ENCODE measurements at places on chromosomes 12 and 14. TPM values are rescaled to one million over a fixed set of nuclear protein-coding genes. Genes with fewer than 3 reads are reported as not detected.

DNA sequence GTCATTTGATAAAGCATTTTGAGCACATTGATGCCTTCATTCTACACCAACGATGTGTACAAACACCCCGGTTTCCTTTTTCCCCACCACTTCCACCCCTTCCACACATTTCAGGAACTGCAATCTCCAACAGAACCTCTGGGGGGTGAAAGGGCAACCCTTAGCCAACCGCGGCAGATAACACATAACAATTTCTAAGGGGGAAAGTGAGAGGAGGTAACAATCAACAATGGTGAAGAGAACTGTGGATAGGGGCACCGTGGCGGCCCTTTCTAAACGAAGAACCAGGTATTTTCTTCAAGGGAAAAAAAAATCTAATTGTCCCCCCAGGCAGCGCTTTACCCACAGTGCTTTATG, 1.1 kb downstream of the KITLG start:
- peaks cover 41% of the 10 kb centered on the region for H3K27me3 ChIP-seq
- peak; percentile 4 for DNase-seq
- H3K27ac ChIP-seq: no peak overlapping the region
- no peak overlapping the region for H3K4me3 ChIP-seq
- H3K4me1 ChIP-seq: peaks cover 9% of the 10 kb centered on the region

AQP6 gene
- not detected for total RNA-seq

HOXC12 gene
- total RNA-seq: not detected

DNA sequence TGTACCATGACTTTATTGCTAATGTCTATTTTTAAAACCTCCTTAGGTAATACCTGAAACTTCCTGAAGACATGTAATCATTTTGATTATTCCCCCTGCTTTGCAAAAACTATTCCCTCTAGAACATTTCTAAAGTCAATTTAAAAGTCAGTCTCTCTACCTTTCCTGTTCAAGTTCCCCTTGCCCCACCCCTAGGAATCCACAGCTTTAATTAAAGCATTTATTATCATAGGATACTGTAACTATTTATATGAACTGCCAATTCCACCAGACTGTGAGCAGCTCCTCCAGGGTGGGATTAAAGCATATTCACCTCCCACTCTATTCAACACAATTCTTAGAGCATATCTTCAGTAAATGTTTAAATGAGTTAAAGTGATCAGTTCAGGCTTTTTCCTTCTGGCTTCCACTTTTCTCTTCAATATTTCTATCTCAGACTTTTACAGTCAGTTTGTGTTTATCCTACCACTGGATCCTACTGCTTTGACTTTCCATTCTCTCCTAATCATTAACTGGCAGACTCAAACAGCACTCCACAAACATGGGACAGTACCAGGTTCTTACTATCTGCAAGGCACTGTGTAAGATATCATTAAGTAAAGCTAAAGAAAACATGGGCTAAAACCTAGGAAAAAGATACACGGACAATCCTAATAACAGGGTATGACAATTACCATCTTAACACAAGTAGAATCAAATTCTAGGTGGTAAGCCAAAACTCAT, 39.1 kb downstream of the PTPN21 start:
- H3K27ac ChIP-seq: no peak overlapping the region
- DNase-seq: no peak
- no peak overlapping the region for H3K4me3 ChIP-seq
- peaks cover 15% of the 10 kb centered on the region for H3K27me3 ChIP-seq

GRCh38 chr14:90277581-90278198, 21.3 kb downstream of the PSMC1 start:
- no peak overlapping the region for H3K27ac ChIP-seq
- no peaks in the 10 kb centered on the region for H3K27me3 ChIP-seq
- peaks cover 25% of the 10 kb centered on the region for H3K4me1 ChIP-seq
- H3K4me3 ChIP-seq: no peak overlapping the region
- H3K36me3 ChIP-seq: peaks cover 22% of the 10 kb centered on the region

DNA sequence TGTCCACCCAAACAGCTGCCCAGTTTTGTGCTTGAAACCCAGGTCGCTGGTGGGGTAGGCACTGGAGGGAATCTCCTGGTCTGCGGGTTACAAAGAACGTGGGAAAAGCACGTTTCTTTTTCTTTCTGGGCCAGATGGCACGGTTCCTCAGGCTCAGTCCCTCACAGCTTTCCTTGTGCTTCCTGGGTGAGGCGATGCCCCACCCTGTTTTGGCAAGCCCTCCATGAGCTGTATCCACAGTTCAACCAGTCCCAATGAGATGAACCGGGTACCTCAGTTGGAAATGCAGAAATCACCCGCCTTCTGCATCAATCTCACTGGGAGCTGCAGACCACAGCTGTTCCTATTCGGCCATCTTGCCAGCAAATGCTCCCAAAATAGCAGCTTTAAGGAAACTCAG, 51.4 kb upstream of the TMTC2 start:
- no peaks in the 10 kb centered on the region for H3K27me3 ChIP-seq
- no peak for DNase-seq
- no peak overlapping the region for H3K4me3 ChIP-seq
- H3K36me3 ChIP-seq: no peaks in the 10 kb centered on the region
- no peak overlapping the region for H3K27ac ChIP-seq
- no peaks in the 10 kb centered on the region for H3K4me1 ChIP-seq

DNA sequence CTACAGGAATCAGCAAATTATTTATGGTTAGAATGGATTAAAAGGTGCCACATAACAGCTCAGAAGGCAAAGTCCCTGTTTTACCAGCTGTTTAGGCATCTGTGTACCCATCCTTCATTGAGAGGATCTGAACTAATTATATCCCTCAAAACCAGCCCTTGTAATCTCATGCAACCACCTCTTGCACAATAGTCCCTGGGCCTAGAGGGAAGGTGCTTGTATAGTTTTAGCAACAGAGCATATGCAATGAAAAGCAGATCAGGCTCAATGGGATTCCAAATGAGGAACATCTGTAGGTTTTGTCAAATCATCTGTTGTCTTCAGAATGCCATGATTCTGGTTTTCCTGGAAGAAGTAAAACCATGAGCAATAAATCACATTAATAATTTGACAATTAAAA, 26.0 kb upstream of the GLIPR1L2 start:
- H3K27ac ChIP-seq: no peak overlapping the region
- no peaks in the 10 kb centered on the region for H3K36me3 ChIP-seq
- no peaks in the 10 kb centered on the region for H3K27me3 ChIP-seq
- H3K4me3 ChIP-seq: no peak overlapping the region
- DNase-seq: no peak

PIWIL1 gene
- total RNA-seq: not detected

TMEM179 gene
- 0.32 TPM for total RNA-seq

- H3K36me3 ChIP-seq: peaks cover 11% of the 10 kb centered on the region
- DNase-seq: no peak
- H3K27me3 ChIP-seq: no peaks in the 10 kb centered on the region
- H3K27ac ChIP-seq: peak overlapping the region; percentile 89
- peak overlapping the region; percentile 87 for H3K4me3 ChIP-seq
- H3K4me1 ChIP-seq: peaks cover 48% of the 10 kb centered on the region
These were observed 1.2 kb downstream of the CCDC92 start for GRCh38 chr12:123971449-123971769.

MSRB3 gene
- total RNA-seq: not detected

DNA sequence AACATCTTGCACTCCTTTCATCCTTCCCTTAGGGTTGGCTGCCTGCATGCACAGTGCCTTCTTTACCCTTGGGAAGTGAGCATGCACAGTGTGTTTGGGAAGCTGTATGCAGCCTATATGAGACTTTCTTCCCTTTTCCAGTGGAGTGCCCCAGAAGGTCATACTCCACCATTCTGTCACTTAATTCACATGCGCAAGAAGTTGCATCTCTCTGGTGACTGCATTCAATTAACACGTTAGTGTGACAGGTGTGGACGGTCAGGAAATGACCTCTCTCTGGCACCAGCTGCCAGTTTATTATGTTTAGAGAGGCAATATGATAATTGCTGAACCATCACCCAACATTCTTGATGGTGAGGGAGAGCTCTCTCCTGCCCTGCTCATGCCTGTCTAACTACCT, 770.0 kb downstream of the FLRT2 start:
- no peak for DNase-seq
- no peaks in the 10 kb centered on the region for H3K4me1 ChIP-seq
- H3K4me3 ChIP-seq: no peak overlapping the region
- no peaks in the 10 kb centered on the region for H3K27me3 ChIP-seq
- H3K36me3 ChIP-seq: no peaks in the 10 kb centered on the region
- no peak overlapping the region for H3K27ac ChIP-seq

BEGAIN gene
- total RNA-seq: 3.5 TPM

- no peak overlapping the region for H3K27ac ChIP-seq
- H3K4me1 ChIP-seq: peaks cover 2% of the 10 kb centered on the region
- no peaks in the 10 kb centered on the region for H3K27me3 ChIP-seq
- H3K36me3 ChIP-seq: peaks cover 25% of the 10 kb centered on the region
- no peak for DNase-seq
- no peak overlapping the region for H3K4me3 ChIP-seq
These were observed 186.5 kb downstream of the NELL2 start for GRCh38 chr12:44689587-44689986.

GRCh38 chr12:101634724-101635123, 40.0 kb downstream of the MYBPC1 start:
- no peak for DNase-seq
- no peaks in the 10 kb centered on the region for H3K36me3 ChIP-seq
- H3K4me3 ChIP-seq: no peak overlapping the region
- no peak overlapping the region for H3K27ac ChIP-seq
- peaks cover 6% of the 10 kb centered on the region for H3K27me3 ChIP-seq

GRCh38 chr12:34294671-34295365, 272.5 kb downstream of the ALG10 start:
- H3K36me3 ChIP-seq: no peaks in the 10 kb centered on the region
- no peak overlapping the region for H3K27ac ChIP-seq
- H3K4me3 ChIP-seq: no peak overlapping the region

DNA sequence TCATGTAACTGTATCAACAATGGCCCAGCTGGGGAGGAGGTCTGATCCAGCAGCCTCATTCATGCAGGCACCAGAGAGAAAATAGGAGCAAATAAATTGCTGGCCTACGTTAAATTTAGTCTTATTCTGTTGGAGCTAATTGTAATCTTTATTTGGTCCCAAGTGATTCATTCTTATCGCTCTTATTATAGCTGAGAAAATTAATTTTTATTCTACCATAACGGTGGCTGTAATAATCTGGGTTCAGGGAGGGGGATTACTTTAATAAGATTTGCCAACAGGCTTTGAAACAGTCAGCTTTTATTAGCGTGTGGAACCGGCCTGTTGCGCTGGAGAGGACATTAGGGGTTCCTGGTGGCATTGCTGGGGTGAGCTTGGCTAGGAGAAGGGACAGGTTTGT, 254.9 kb downstream of the AACS start:
- peaks cover 2% of the 10 kb centered on the region for H3K27me3 ChIP-seq
- no peaks in the 10 kb centered on the region for H3K36me3 ChIP-seq
- H3K27ac ChIP-seq: no peak overlapping the region

GRCh38 chr14:98751110-98751509, 520.9 kb downstream of the BCL11B start:
- no peaks in the 10 kb centered on the region for H3K27me3 ChIP-seq
- H3K4me3 ChIP-seq: no peak overlapping the region
- H3K36me3 ChIP-seq: peaks cover 3% of the 10 kb centered on the region
- DNase-seq: no peak
- peaks cover 5% of the 10 kb centered on the region for H3K4me1 ChIP-seq

GRCh38 chr12:60059180-60059579, 463.4 kb downstream of the SLC16A7 start:
- H3K36me3 ChIP-seq: no peaks in the 10 kb centered on the region
- H3K4me1 ChIP-seq: no peaks in the 10 kb centered on the region
- no peak overlapping the region for H3K27ac ChIP-seq
- H3K4me3 ChIP-seq: no peak overlapping the region

DNA sequence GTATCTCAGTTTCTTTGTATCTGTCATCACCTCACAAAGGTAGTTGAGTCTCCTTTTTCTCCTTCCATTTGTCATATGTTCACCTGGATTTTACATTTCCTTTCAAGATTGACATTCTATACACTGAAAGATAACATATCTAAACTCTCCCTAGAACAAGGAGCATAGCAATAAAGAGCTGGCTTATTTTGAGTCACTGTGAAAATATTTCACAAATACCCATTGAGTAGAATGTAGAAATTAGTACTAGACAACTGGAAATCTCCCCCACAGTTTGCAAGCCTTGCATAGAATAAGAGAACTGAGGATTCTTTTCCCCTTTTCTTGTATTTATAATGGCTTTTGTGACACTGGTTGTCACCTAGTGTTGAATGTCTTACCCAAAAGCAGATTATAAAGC, 111.2 kb downstream of the KICS2 start:
- no peaks in the 10 kb centered on the region for H3K36me3 ChIP-seq
- no peak for DNase-seq
- H3K27me3 ChIP-seq: peaks cover 9% of the 10 kb centered on the region
- no peaks in the 10 kb centered on the region for H3K4me1 ChIP-seq

- peak; percentile 86 for DNase-seq
- peaks cover 13% of the 10 kb centered on the region for H3K4me1 ChIP-seq
- peaks cover 4% of the 10 kb centered on the region for H3K27me3 ChIP-seq
- H3K36me3 ChIP-seq: peaks cover 10% of the 10 kb centered on the region
These were observed at the start of gene TAMALIN for GRCh38 chr12:52006726-52007157. Gene TAMALIN, plus strand, starts transcription at chr12:52006946. Its CDS starts 74 bp downstream, at chr12:52007020.

DNA sequence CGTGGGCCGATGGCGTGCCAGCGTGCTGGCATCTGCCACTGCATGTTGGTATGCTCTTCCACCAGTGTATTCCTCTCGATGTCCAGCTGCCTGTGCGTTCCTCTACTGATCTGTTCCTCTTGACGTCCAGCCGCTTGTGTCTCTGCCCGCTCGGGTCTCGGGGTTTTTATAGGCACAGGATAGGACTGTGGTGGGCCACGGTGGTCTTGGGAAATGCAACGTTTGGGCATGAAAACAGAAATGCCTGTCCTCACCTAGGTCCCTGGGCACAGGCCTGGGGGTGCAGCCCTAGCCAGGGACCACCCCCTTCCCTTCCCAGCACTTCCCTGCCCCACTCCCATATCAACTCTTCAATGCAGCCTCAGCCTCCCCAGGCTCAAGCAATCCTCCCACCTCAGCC, 10.3 kb upstream of the GALNT6 start:
- no peak overlapping the region for H3K27ac ChIP-seq
- no peak for DNase-seq
- H3K36me3 ChIP-seq: no peaks in the 10 kb centered on the region
- no peak overlapping the region for H3K4me3 ChIP-seq
- H3K27me3 ChIP-seq: no peaks in the 10 kb centered on the region
- no peaks in the 10 kb centered on the region for H3K4me1 ChIP-seq

- H3K4me1 ChIP-seq: no peaks in the 10 kb centered on the region
- no peak for DNase-seq
- no peaks in the 10 kb centered on the region for H3K27me3 ChIP-seq
- H3K36me3 ChIP-seq: no peaks in the 10 kb centered on the region
- H3K27ac ChIP-seq: no peak overlapping the region
- H3K4me3 ChIP-seq: no peak overlapping the region
These were observed 205.4 kb downstream of the NAV3 start for GRCh38 chr12:78035901-78036606.

DNA sequence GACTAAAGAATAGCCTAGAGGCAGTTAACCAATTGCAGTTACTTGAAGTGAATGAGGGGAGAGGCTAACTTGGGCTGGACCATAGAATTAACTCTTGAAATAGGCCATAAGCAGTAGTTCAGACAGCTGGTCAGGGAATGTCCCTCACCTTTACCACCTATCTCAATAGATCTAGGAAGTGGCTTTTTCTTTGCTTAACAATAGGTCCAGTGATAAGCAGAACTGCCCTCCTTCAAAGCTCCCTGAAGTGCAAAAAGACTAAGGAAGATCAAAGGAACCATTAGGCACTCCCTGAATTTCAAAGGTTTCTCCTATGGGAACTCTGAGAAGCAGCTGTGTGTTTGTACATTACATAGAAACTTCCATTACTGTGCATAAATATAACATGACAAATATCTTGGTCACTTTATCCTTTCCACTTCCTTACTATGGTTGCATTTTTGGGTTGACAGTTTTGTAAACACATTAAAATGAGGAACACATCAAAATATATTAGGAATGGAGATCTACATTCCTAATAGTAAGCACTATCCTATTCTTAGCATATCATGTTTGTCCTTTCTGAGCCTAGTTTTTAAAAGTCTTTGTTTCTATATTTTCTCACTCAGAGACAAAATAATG, 7.2 kb upstream of the NAA30 start:
- no peak for DNase-seq
- no peak overlapping the region for H3K4me3 ChIP-seq
- H3K27me3 ChIP-seq: peaks cover 2% of the 10 kb centered on the region

Measured in activated CD4-positive, alpha-beta T cell treated with anti-CD3 and anti-CD28 coated beads for 36 hours (primary cell).